ENCODE measurements at places on chromosomes 5 and 9. TPM values are rescaled to one million over a fixed set of nuclear protein-coding genes. Genes with fewer than 3 reads are reported as not detected.
A peak's percentile ranks its signal among the peaks of the same experiment; 100 is the strongest.

DNA sequence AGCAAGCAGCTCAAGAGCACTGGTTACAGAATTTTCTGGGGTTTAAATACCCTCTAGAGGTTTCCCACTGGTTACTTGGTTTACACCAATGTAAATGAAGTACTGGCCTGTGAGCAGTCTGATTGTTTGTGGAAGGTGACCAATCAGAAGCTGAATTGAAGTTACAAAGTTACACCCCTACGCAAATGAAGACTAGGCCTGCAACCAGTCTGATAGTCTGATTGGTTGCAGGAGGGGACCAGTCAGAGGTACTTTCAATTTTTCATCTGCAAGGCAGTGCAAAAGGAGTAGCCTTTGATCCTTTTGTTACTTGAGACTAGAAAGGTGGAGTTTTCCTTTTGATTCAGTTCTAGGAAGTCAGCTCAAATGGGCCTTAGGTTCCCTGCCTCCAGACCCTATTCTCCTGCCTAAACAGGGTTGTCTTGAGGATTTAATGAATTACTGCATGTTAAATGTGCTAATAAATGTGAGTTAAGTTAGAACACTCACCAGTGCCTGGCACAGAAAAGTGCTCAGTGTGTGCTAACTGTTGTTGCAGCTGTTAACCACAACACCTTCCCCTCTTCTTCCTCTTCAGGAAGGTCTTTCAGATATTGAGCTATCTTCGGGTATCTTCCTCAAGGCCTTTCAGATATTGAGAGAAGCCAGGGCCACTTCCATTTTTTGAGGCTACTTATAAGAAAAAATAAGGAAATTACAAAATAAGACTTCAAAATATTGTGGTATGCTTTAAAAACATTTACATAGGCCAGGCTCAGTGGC, 32.1 kb upstream of the CLINT1 start:
- DNase-seq = no peak

DNA sequence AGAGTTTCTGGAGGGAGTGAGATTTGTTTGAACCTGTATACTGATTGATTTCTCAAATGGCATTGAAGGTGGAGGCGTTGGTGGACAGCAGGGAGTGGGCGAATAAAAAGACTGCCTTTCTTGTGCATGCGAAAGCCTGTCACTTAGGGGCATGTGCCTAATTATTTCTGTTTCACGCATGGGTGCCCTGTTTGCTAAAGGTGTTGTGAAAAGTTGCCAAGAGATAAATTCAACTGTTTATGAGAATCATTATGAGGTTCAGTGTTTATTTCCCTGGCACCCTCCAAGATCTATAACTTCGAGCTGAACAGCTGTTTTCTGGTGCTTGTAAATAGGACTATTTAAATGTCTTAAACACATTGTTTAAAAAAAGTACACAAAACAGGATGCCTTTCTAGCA, 67.4 kb upstream of the DMRTA1 start:
- no peak for DNase-seq

- DNase-seq = no peak
Observed at GRCh38 chr9:132023419-132024180, 56.1 kb downstream of the MED27 start.

- DNase-seq = peak; percentile 63
Observed at GRCh38 chr9:123225374-123225813, 43.0 kb downstream of the STRBP start.

DNA sequence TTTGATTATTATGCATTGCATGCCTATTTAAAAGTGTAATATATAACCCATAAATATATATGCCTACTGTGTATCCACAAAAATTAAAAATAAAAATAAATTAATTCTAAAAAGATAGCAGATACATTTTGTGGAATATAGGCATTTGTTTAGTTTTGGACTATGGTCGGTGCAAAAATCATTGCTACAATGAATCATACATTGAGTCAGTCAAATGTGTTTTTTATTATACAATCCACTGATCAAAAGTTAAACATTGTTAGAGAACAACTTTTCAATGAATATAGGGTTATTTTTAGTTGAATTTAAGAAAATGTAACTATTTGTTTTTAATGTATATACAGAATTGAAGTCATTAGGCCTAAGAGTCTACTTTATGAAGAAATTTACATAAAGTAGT, 885.9 kb downstream of the EFNA5 start:
- DNase-seq = no peak

DNA sequence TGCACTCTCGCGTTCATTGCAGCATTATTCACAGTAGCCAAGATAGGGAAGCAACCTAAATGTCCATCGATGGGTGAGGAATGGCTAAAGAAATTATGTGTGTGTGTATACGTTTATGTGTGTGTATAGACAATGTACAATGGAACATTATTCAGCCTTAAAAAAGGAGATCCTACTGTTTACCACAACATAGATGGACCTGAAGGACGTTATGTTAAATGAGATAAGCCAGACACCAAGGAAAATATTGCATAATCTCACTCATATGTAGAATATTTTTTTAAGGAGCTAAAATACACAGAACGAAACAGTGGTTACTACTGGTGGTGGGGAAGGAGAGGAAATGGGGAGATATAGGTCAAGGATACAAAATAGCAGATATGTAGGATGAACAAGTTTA, 2.4 kb downstream of the KIF2A start:
- DNase-seq = no peak

- no peak for DNase-seq
Observed at GRCh38 chr5:132049559-132049958, 10.9 kb upstream of the IL3 start.

The TCOF1 gene
- total RNA-seq = 95.3 TPM
